ENCODE measurements at places on chromosomes 3 and 15.

- DNase-seq: no peak
These were observed 52.8 kb upstream of the SLC9A9 start for GRCh38 chr3:143901105-143901504.

DNA sequence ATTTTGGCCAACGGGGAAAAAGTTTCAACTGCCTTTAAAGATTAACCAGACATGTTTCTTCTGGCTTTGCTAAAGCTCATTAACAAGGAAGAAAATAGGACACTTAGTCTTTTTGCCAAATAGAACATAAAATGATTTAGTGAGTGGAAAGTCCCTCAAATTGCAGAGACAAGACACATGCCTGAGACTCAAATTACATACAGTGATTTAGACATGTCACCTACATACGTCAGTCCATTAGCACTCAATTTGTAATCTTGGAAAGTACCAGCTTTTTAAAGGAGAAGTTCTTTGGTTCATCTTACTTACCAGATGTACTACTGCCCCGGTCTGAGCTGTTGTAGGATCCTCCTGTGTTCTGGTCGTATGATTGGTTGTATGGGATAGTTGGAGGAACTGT, 1134.2 kb downstream of the ROBO1 start:
- no peak for DNase-seq

DNA sequence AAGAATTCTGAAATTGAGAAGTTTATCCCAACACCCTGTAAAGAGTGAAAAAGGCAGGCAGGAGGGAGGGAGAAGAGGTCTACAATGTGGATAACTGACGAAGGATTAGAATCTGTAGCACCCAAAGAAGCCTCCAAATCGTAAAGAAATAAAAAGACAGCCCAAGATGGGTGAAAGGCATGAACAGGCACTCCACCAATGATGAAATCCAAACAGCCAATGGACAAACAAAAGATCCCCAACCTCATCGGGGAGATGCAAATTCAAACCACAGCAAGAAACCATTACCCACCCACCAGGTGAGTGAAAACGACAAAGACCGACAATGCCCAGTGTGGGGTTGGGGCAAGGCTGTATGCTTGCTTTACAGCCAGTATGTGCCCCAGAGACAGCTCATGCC, 85.6 kb downstream of the IQSEC1 start:
- DNase-seq: no peak

DNA sequence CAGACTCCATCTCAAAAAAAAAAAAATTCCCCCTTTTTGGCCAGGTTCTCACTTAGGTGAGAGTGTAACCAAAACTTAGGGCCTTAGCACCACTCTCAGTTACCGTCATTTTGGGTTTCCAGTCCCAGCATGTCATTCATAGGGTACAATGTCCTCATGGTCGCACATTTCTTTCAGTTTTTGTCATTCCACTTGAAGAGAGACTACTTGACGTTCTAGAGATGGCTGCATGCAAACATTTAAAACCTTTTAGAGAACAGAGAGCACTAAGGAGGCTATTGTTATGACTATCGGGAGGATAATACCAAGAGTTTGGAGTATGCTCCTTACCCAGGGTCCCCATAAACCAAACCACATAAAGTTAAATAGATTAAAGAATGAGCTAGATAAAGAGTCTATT, 37.9 kb upstream of the THUMPD3 start:
- DNase-seq: no peak

All from stimulated activated CD4-positive, alpha-beta T cell treated with anti-CD3 and anti-CD28 coated beads, Interleukin-1b, Interleukin-23, amount 100 ng/mL, for 1 hour (primary cell).